ENCODE measurements at places on chromosomes 13 and 19.

DNA sequence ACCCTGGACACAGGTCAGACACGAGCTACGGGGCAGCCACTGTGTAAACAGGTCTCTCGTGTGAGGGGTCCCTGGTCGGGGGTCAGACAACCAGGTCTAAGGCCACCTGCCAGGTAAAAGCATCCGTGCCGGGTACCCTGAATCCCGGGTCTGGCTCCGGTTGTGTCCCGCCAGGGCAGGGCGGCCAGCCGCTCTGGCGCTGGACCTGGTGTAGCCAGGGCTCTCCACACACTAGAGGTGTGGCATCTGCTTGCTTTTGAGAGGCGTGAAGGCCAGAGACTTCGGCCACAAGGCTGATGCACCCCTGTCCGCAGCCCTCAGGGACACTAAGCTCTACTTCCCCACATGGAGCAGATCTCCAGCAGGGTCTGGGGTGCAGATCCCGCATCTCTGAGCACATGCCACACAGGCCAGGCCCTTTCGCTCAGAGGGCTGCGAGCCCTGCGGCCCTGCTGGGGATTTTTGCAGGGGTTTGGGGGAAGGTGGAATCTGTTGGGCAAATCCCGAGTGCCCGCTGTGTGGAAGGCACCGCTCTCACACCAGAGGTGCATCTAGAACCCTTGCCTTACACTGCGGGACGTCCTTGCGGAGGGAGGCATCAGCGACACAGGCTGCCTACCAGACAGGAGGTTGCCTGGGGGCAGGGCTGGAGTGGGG lies 13.8 kb upstream of the TIMM13 start:
- no peak for DNase-seq

- no peak for DNase-seq
Measured at GRCh38 chr19:14441041-14441938, 8.2 kb downstream of the PKN1 start.

DNA sequence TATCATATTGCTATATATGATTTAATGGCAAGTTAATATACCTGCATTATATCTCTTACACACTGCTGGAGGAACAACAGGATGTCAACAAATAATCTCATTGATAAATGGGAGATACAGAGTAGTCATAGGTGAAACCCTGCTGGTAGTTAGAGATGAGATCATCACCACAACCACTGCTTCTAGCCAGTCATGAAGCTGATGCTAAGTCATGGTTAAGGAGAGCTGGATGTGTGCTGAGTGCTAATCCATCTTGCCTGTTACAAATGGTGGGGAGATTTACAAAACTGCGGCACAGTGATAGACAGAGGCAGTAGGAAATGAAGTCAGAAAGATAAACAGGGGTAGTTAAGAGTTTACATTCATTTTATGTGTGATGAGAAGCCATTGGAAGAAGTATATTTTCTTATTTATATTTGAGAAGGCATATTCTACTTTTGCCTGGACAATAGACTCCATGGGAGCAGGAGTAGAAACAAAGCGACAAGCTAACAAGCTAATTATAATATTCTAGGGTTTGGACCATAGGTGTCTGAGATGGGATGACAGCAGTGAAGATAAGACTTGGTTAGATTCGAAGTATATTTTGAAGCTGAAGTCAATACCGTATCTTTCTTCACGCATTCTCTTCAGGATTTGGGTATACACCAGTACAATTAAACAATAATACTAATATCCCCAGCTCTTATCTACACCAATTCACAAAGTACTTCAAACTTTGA lies 78.0 kb upstream of the TRPC4 start:
- no peak for DNase-seq

DNA sequence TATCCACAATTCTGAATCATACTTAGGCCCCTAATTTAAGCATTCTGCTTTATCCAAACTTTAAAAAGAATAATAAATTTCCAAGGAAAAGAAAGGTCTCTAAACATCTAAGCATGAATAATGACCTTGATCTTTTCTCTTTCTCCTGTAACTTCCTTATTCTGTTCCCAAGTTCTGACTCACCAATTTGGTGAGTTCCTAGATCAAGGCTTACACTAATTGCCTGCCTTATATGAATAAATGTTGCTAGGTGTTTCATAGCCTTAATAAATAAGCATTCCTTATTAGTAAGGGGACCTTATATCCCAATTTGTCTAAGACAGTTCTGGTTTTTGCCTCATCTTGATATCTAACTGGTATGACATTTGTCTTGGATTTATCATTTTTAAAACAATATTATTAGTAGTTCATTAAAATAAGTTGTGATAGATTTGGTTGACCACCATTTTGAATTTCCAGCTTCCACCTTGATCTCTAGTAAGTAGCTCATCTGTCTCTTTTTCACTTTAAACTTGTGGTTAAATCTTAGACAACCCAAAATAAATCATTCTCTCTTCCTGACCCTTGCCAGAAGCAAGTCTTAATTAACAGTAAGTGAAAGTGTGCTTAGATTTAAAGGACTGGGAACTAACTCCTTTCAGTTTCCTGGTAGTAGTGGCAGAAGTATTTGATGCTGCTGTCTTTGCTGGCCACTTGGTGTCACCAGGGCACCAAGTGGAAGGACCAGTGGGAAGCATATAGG lies 121.2 kb upstream of the MLNR start:
- peak; percentile 47 for DNase-seq

GRCh38 chr13:37340901-37341670 lies 235.6 kb upstream of the CSNK1A1L start:
- no peak for DNase-seq

GRCh38 chr13:110293649-110294048 lies 13.3 kb downstream of the COL4A1 start:
- no peak for DNase-seq

DNA sequence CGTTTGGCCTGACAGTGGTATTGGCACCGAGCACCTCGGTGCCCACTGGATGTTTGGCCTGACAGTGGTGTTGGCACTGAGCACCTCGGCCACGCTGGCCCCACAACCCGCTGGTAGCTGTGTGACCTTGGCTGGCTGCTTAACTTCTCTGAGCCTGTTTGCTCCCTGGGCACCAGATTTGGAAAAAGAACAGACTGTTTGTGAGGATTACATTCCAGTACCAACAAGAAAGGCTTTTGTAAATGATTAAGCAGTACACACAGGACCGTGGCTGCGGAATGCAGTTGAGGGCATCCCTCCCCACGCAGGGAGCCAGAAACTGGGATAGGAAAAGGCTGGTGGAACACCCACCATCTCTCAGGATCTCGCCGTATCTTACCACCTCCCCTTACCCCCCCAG lies 31.9 kb downstream of the SLC25A42 start:
- DNase-seq: no peak

DNA sequence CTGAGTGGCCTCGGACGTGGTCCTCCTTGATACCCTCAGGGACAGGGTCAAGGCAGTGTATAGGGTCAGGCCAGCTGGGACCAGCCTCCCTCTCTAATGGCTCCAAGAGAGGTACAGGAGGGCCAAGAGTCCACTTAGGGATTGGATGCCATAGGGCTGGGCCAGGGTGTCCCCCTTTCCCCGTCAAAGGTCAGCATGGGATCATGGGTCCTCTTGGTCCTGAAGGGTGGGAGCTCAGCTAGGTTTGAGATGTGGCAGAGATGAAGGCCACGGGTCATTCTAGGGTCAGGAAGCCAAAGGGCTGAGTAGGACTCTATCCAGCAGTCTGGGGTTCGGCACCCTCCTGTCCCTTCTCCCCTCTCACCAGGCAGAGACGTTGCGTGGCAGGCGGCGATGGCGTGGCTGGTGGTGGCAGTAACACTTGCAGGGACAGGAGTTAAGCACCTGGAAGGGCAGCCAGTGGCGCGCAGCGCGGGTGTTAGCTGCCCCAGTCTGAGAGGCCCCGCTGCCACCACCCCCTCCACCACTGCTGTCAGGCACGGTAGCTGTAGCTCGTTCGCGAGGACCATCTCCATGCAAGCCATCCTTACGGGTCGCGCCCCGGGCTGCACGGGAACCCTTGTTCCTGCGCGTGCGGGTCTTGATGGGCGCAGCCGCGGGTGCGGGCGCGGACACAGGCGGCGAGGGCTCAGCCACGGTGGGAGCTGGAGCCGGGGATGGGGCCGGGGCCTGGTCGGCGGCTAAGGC lies 2.6 kb downstream of the GGN start:
- DNase-seq: no peak

- DNase-seq: no peak
Measured at GRCh38 chr13:99948411-99948810, 23.2 kb downstream of the ZIC5 start.

DNA sequence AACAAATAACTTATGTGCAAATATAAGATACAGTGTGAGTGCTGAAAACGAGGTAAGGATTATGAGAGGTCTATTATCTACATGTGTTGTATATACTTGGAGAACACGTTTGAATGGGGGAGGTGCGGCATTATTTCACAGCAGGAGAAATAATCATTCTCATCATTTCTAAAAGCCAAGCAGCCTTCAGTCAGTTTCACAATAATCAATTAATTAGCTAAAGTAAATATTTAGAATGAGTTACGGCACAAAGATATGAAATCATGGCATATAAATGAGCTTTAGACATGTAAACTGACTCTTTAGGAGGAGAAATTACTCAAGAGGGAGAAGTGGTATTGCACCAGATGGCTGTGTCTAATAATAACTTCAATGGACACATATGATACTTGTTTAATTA lies 366.6 kb downstream of the DNAJC15 start:
- DNase-seq: no peak

GRCh38 chr19:3827306-3827705 lies 41.1 kb upstream of the MATK start:
- no peak for DNase-seq

GRCh38 chr13:35496006-35496405 lies 19.5 kb upstream of the MAB21L1 start:
- no peak for DNase-seq

DNA sequence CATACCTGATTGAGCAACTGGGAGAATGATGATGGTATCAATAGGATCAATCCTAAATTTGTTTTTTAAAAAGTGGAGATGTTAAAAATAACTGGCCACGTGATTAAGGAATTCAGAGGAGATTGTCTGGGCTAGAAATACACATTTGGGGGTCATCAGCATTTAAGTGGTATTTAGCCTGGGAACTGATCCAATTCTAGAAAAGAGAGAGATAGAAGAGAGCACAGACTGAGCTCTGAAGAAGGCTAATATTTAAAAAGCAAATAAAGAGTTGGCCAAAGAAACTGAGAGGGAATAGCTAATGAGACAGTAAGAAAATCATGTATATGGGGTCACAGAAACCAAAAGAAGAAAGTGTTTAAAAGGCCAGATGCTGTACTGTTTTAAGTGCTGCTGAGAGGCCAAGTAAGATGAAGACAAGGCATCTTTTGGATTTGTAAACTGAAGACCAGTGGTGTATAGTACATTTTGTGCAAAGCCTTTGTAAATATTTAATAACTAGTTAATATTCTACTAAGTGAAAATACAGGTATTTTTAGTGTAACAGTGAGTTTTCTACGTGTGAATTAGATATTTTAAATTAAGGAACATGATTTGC lies 40.2 kb downstream of the UBL3 start:
- no peak for DNase-seq

- no peak for DNase-seq
Measured at GRCh38 chr13:110234532-110234931, 72.4 kb downstream of the COL4A1 start.

DNA sequence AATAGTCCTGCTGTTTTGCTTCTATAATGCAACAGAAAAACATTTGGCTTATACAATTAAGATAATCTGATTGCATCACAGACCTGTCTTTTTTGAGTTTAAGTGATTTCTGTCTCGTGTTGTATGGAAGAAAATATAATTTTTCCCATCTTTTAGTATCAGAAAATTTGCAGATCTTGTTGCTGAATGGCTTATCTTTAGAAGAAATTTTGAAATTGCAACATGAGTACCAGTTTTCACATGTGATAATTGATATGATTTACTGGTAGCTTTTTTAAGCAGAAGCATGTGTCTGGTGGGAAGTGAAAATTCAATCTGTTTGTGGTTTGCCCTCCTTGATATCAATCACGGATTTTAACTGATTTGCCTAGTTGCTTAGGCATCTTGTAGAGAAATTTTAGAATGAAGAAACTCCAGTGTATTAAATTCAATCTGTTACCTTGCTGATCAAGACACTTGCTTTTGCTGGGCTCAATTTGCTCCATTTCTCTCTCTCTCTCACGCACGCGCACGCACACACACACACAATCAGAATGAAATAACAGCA lies 89.8 kb upstream of the MYCBP2 start:
- no peak for DNase-seq

- DNase-seq: peak; percentile 29
Measured at GRCh38 chr19:52307275-52307674, 10.3 kb downstream of the ZNF480 start.

DNA sequence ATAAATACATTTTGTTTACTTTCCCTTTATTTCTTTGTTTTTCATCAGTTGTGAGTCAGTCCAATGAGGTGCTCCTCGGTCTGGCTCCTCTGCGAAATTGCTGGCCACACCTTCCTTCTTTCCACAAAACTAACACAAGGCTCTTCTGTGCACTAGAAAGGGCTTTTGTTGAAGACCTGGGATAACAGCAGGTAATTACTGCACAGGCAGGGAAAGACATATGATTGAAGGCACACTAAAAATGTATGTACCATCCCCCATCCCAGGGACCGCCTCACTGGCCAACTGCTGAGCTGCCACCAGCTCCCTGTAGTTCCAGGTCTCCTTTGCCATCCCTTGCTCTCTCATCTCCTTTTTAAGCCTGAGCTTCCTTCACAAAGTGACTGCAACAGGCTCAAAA lies 180.5 kb downstream of the EFNB2 start:
- no peak for DNase-seq

GRCh38 chr13:95087746-95088305 lies 213.4 kb downstream of the ABCC4 start:
- DNase-seq: peak; percentile 78

DNA sequence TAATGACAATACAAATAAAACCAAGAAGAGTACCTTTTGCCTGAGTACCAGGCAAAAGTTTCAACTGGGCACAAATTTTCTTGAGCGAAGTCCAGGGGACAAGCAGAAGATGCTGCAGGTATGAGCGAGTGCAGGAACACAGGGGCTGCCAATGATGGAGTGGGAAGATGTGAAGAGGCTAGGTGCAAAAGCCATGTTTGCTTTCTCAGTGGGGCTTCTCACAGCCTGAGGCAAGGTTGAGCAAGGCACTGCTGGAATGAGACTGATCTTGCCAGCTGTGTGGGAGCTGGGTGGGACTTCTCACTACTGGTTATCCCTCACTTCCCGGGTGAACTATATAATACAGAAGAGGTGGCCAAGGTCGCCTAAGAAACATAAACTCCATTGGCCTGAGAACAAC lies 1200.7 kb downstream of the SLITRK1 start:
- DNase-seq: no peak
